ENCODE measurements at places on chromosomes 7 and 10. TPM values are rescaled to one million over a fixed set of nuclear protein-coding genes. Genes with fewer than 3 reads are reported as not detected.

CACNA2D1 gene
- total RNA-seq: 125 TPM

CYP26C1 gene
- not detected for total RNA-seq

C10orf105 gene
- 0.19 TPM for total RNA-seq

PPP1R17 gene
- total RNA-seq: not detected
